ENCODE measurements at places on chromosomes 2 and 18. TPM values are rescaled to one million over a fixed set of nuclear protein-coding genes. Genes with fewer than 3 reads are reported as not detected.

Gene DOK6
- total RNA-seq = not detected

Gene PDCL3
- 41.3 TPM for total RNA-seq

Gene ZNF407
- 3.5 TPM for total RNA-seq

Gene GREB1
- total RNA-seq = 3.4 TPM

Gene STON1
- 2.5 TPM for total RNA-seq

Gene GALNT3
- total RNA-seq = not detected

Gene PMS1
- 28.1 TPM for total RNA-seq

Gene GPR155
- total RNA-seq = 2.4 TPM

Gene CCDC150
- 4.4 TPM for total RNA-seq

Gene FOXI3
- not detected for total RNA-seq
